ENCODE measurements at places on chromosomes 7 and 10.
A peak's percentile ranks its signal among the peaks of the same experiment; 100 is the strongest.

DNA sequence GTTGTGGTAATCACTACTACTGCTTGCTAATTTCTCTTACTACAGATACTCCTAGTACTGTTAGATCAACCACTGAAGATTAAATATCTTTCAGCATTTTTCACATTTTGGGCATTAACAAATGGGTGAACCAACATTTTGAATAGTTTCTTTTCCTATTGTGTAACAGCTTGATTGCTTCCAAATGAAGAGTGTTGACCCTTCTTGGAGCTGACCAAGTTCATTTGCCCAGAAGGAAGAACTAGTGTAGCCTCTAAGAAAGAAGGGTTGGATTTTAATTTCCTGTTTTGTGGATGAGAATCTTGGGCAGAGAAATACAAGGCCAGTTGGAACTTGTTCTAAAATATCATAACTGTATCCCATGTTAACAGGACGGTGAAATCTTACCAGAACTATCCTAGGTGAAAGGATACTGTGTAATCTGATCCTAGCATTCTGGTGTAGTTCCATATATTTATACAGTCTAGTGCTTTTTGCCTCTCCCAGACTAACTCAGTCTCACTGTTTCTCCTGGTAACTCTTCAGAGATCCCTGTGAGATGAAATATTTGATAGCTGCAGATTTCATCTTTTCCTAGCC lies 37.3 kb downstream of the SND1 start:
- no peak for DNase-seq

GRCh38 chr10:102729029-102730026 lies 14.4 kb upstream of the WBP1L start:
- peak; percentile 23 for DNase-seq

DNA sequence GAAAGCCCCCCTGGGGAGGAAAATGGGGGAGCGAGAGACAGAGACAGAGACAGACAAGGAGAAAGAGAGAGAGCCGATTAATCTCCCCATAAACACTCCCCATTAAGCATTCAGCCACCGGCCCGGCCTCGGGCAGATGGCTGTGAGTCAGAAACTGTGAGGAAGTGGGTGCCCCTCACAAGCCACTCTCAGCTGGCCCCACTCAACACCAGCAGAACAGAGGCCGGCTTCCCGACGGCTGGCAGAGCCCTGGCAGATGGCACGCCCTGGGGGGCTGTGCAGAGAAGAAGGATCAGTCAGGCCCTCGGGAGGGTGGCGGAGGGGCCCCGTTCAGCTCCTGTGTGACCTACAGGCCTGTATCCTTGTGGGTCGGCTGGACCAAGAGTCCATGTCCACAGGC lies 41.2 kb downstream of the CAMK2B start:
- DNase-seq: peak; percentile 44

DNA sequence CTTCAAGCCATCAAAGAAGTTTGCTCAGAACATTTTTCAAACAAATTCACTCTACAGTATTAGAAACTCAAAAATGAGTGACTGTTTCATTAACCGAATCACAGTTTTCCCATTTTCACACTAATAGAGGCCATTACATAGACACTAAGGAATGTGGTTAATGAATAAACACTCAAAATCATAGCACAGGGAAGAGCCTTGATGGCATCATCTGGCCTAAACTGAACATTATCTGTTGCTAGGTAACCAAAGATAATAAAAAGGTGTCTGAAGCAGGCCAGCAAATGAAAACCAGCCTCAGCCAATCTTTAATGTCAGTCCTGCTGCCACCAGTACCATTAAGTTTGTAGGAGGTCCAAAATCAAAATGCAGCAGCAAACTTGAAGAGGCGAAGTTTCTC lies 492.4 kb upstream of the STEAP1 start:
- DNase-seq: no peak

- DNase-seq: no peak
Measured at GRCh38 chr10:100330079-100330478, at the start of gene PKD2L1. PKD2L1 (minus strand) TSS chr10:100330228; CDS start chr10:100330103, 125 bp downstream.

- DNase-seq: no peak
Measured at GRCh38 chr10:96417441-96417840, 58.6 kb upstream of the OPALIN start.

- no peak for DNase-seq
Measured at GRCh38 chr7:103025341-103025740, 49.3 kb downstream of the FBXL13 start.

- no peak for DNase-seq
Measured at GRCh38 chr7:111292026-111292470, 201.1 kb downstream of the LRRN3 start.

DNA sequence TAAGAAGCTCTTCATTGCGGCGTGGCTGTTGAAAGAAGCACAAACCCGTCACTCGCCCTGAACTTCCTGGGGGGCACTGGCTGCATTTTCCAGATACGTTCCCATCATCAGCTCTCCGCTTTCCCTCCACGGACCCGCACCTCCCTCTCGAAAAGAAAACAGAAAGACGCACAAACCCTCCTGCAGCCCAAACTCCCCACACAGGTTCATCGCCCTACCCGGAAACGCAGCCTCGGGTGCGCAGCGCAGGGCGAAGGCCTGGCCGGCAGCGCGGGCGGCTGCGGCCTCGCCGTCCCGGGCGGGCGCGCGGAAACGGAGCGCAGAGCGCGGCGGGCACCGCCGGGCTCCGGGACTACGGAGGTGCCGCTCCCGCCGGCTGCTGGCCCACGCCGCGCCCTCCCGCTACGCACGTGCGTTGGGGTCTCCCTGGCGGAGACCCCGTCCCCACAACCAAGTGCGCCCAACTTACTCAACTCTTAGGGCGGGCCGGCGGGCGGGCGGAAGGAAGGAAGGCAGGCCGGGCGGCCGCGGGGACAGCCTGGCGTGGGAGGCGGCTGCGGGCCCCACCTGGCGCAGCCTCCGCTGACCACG lies 822 bp downstream of the ZNF800 start:
- no peak for DNase-seq

GRCh38 chr7:80890426-80891258 lies 28.2 kb downstream of the SEMA3C start:
- DNase-seq: no peak

- no peak for DNase-seq
Measured at GRCh38 chr7:138527746-138528223, 67.7 kb downstream of the TRIM24 start.

GRCh38 chr7:43479042-43479441 lies 103.9 kb upstream of the STK17A start:
- no peak for DNase-seq

GRCh38 chr7:139753693-139754111 lies 24.1 kb downstream of the HIPK2 start:
- DNase-seq: no peak

DNA sequence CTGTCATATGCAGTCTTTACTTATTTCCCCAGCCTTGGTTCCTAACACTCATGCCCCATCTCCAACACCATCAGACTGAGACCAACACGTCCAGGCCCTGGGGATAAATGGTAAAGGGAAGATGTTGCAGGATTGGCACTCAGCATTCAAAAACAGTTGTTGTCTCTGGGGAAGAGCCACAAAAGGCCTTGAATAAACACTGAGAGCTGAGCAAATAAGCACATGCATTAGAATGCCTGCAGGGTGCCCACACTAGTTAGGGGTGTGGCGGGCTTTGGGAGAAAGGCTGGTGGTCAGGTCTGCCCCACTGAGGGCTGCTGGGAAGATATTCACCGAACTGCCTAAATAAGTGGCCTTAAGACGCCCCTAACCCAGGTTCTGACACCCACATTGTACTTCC lies 391.0 kb downstream of the GFRA1 start:
- DNase-seq: no peak

DNA sequence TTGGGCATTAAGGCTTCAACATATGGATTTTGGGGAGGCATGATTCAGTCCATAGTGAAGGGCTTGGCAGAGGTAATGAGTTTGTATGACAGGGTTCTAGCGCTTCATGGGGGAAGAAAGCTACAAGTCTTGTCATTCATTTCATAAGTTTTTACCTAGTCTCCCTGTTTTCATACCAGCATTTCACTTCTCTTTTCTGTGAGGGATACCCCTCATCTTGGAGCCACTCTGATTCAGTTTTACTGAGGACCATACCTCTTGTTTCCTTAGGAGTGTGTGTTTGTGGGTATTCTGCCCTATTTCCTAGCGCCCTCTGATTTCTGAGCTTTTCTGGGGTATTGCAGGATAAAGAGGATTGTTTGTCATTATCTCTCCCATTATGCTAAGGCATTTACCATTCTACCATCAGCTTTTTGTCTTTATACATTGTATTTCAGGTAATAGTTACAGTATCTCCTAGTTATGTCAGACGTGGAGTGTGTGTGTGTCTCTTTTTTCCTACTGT lies 6.8 kb downstream of the RSBN1L start:
- no peak for DNase-seq

DNA sequence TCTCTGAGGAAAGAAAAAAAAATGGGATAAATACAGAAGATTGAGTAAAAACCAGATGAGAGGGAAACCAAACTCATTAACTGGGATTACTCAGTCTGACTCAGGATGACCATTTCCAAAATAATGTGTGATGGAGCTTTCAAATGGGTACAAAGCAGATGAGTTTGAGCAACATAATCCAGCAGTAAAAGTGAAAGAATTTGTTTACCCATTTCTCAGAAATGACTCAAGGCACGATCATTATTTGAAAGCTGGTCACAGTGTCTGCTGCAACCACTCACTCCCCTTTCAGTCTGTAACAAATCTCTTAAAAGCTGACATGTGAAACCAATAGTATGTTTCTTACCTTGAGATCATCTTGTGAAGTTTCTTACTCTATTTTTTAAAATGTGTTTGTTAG lies 104.7 kb upstream of the KLF14 start:
- no peak for DNase-seq

GRCh38 chr10:84292502-84292901 lies 35.9 kb upstream of the CCSER2 start:
- no peak for DNase-seq

- peak; percentile 51 for DNase-seq
Measured at GRCh38 chr7:48109848-48110663, 21.0 kb downstream of the UPP1 start.

GRCh38 chr10:61701055-61701705 lies 38.5 kb downstream of the CABCOCO1 start:
- DNase-seq: no peak

DNA sequence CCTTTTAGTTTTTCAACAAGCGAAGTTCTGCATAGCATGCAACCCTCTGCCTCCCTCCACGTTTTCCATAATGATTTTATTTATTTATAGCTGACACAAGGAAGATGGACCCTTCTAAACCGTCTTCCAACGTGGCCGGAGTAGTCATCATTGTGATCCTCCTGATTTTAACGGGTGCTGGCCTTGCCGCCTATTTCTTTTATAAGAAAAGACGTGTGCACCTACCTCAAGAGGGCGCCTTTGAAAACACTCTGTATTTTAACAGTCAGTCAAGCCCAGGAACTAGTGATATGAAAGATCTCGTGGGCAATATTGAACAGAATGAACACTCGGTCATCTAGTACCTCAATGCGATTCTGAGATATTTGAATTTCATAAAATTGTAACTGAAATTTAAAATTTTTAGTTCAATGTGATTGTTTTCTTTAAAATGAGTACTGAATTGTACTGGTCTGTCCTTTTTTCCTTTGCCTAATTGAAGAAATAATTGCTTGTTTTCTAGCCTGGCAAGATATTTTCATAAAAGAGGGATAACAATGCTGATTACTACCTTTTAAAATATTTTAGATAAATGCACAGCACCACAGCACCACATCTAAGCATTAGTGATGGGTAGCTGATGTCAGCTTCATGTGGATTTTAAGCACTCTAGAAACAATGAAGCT lies 41.5 kb upstream of the SLC39A12 start:
- DNase-seq: peak; percentile 11

GRCh38 chr10:96358851-96359540 lies at the start of gene OPALIN:
OPALIN (minus strand) TSS chr10:96359002; CDS start chr10:96358896, 106 bp downstream.
- DNase-seq: no peak

- DNase-seq: no peak
Measured at GRCh38 chr7:135330088-135330487, 96.5 kb downstream of the STRA8 start.

- DNase-seq: no peak
Measured at GRCh38 chr7:157467496-157468212, 130.8 kb downstream of the DNAJB6 start.

DNA sequence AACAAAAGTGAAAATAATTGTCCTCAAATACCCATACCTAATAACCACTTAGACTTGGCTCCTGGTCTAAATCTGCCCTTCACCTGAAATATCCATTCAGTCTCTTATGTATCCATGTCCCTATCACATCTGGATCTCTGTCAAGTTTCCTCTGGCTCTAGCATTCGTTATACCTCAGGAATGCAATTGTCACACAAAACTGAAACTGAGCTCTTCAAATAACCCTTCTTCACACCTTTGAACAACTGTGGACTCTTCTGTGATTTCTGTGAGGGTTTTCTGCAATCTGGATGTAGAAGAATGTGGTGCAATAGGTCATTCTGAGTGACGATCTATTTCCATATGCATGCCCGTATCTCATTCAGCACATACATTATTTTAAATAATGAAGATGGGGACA lies 53.5 kb upstream of the FGL2 start:
- DNase-seq: no peak

- DNase-seq: no peak
Measured at GRCh38 chr10:23604613-23605012, 165.7 kb downstream of the OTUD1 start.

GRCh38 chr7:124171068-124171467 lies 138.2 kb upstream of the TMEM229A start:
- peak; percentile 12 for DNase-seq

DNA sequence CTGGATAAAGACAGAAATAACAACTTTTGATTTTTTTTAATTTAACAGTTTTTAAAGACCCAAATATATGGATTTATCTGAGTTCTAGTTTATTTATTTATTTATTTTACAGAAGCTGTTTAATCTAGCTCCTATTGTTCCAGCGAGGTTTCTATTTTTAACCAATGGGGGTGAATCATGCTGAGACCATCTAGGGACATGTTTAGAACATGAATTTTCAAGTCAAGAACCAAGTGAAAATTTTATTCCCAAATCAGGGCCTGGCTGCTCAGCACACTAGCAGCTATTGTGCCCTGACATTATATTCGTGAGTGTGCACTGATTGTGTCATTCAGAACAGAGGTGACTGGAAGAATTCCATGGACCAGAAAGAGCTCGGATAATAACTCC lies 24.6 kb upstream of the MPP7 start:
- DNase-seq: no peak

DNA sequence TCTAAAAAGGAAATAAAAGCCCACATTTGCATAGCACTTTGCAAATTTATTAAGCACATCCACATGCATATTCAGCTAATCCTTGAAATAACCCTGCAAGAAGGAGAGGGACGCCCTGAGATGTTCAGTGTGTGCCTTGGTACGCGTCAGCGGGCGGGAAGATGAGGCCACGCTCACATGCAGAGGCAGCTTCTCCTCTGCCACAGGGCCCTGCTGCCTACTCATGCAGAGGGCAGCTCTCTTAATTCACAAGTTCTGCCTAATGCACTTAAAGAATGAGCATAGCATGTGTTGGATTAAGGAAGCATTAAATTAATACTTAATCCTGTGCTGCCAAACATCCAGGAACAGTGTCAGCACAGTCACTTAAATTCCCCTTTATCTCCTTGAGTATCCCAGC lies 132.3 kb downstream of the HECW1 start:
- no peak for DNase-seq

DNA sequence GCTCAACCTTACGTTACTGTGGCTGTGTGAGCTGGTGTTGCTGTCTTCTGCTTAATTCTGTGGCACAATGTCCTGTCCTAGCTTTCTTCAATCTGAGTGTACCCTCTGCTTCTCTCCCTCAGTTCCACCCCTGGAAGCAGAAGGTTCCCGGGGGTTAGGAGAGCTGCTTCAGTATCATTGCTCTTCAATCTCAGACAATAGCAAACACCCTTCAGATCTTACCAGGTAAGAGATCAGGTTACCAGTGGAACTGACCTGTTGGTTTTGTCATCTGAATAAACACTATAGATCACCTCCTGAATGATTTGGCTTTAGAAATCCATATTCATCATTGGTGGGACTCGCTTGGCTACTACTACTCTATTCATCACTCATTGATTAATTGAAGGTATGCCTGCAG lies 48.4 kb downstream of the DNAJB9 start:
- no peak for DNase-seq

Measured in NCI-H1694 (cell line).